ENCODE measurements at places on chromosomes 16 and 17.
A peak's percentile ranks its signal among the peaks of the same experiment; 100 is the strongest.

DNA sequence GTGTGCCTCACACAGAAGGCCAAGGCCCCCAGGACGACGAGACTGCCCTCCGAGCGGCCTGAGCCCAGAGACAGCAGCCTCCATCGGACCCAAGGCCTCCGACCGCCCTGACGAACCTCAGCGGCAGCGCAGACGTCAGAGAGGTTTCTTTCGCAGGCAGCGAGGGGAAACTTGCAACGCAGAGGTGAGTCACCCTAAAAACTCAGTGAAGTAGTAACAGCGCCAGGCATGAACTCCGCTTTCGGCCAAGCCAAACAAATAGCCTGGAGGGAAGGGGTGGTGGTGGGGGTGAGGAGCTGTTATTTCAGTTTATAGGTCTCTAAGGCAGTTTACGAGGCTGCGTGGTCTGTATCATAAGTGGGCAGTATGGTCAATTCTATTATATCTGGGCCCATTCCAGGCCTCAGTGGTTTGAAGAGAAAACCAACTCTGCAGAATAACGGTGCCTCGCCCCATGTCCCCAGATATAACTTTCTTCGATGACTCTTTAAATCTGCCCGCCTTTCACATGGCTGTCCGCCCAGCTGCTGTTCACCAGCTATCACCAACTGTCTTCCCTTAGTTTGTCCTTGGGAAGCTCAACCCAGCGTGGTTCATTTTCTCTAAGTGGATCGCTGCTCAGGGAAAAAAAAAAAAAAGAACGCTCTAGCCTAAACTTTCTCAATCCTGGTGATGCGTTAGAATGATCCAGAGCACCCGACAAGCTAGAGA lies 43.5 kb upstream of the FOXF1 start:
- peak overlapping the region; percentile 46 for H3K27ac ChIP-seq
- peak; percentile 88 for DNase-seq
- H3K36me3 ChIP-seq: peaks cover 9% of the 10 kb centered on the region
- H3K4me1 ChIP-seq: peaks cover 17% of the 10 kb centered on the region

- peak; percentile 82 for DNase-seq
- peaks cover 2% of the 10 kb centered on the region for H3K36me3 ChIP-seq
- peak within 1 kb of the TSS; percentile 94 for H3K27ac ChIP-seq
- peak within 1 kb of the TSS; percentile 64 for H3K4me3 ChIP-seq
- no peaks in the 10 kb centered on the region for H3K27me3 ChIP-seq
- peaks cover 29% of the 10 kb centered on the region for H3K4me1 ChIP-seq
Measured at GRCh38 chr17:62627219-62627903, at the start of gene MRC2. TSS of gene MRC2 (plus strand) at chr17:62627670. CDS start at chr17:62627803, 133 bp downstream.

- peak overlapping the region; percentile 79 for H3K27ac ChIP-seq
- peak; percentile 97 for DNase-seq
- H3K27me3 ChIP-seq: no peaks in the 10 kb centered on the region
- peaks cover 45% of the 10 kb centered on the region for H3K36me3 ChIP-seq
Measured at GRCh38 chr16:70573451-70574121, 50.0 kb downstream of the SF3B3 start.

GRCh38 chr17:28518132-28518531 lies 12.0 kb downstream of the FOXN1 start:
- peaks cover 47% of the 10 kb centered on the region for H3K27me3 ChIP-seq
- no peaks in the 10 kb centered on the region for H3K4me1 ChIP-seq
- H3K4me3 ChIP-seq: no peak overlapping the region
- DNase-seq: no peak
- H3K27ac ChIP-seq: no peak overlapping the region

DNA sequence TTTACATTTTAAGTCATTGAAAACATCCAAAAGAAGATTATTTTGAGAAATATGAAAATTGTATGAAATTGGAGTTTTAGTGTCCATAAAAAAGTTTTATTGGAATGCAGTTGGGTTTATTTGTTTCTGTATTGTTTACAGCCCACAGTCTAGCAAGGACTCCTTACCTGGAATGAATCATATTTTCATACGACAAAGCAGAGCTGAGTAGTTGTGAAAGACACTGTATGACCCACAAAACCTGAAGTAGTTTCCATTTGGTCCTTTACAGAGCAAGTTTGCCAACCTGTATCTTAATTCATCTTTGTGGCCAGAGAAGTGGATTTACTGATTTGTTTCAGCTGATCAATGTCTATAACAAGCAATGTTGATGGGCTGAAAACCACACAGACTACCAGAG lies 10.3 kb downstream of the CCL18 start:
- peaks cover 1% of the 10 kb centered on the region for H3K27me3 ChIP-seq
- no peak overlapping the region for H3K27ac ChIP-seq
- no peaks in the 10 kb centered on the region for H3K4me1 ChIP-seq

All from IMR-90 (cell line).